Stimulated activated CD8-positive, alpha-beta memory T cell treated with anti-CD3 and anti-CD28 coated beads, Interleukin-7, amount 100 ng/mL, for 48 hours (primary cell): ENCODE measurements at places on chromosomes 7 and 10.

DNA sequence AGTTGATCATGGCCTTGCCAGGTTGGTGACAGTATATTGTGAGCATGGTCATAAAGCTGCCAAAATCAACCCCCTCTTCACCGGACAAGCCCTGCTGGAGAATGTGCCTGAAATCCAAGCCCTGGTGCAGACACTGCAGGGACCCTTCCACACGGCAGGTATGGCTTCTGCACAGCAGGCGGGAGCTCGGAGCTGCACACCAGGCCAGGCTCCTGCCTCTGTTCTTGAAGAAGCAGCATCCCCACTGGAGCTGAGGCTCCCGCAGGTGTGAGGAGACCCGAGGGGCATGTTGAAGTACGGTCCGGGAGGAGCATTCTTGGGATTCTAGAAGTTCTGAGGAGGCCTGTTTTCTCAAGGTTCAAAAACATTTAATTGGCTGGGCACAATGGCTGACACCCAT, 12.7 kb downstream of the DHTKD1 start:
- no peak for DNase-seq

- no peak for DNase-seq
Measured at GRCh38 chr10:119395280-119396007, 147.1 kb downstream of the RGS10 start.

- no peak for DNase-seq
Measured at GRCh38 chr10:11317936-11318670, 293.3 kb downstream of the USP6NL start.

DNA sequence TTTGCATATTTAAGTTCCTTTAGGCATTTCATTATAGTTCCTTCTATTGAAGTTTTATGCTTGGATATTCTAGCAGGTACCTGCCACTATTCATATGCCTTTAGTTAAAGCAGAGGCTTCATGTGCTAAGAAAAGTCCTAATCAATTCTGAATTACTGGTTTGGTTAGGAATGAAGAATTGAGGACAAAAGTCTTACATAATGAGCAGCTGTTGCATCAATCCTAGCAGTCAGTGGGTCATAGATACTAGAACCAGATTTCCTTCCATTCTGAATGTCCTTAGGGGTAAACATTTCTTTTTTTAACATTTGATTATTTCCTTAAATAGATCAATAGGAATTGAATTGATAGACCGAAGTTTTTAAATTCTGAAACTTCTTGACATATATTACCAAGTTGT, 59.2 kb downstream of the CDK13 start:
- DNase-seq, result no peak

GRCh38 chr7:100835903-100836811, 8.8 kb upstream of the EPHB4 start:
- no peak for DNase-seq

DNA sequence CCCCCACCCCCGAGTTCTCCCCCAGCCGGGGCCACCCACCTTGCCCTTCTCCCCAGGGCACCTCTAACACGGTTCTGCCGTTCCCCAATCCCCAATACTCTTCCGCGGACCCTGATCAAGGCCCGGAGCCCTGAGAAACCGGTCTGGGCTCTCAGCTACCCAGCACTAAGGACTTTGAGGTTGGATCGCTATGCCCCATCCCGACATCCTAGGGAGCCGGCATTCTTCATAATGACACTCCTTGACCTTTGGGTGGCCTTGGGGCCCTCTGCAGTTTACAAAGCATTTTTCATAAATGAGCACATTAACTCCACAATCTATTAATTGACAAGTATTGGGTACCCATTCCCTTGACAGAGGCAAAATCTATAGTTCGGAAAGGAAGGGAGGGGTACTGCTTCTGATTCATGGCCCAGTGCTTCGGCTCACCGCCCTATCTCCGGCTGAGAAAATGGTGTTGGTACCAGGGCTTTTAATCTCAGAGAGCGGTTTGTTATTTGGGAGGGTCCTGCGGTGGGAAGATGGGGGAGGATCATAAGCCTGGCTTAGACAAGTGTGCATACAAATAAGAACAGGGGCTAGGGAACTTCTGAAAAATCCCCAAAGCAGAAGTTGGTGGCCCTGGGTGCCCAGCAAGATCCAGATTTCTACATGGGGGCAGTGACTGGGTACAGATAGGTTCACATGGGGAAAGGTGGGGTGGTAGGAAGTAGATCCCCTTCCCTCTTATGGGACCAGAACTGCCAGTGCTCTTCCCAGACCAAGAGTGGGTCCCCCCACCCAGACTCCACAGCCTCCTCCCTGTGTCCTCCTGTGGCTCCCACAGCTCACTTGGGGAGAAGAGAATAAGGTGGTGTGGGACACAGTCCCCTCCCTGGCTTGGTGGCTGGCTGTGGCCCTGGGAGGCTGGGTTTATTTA, 3.2 kb downstream of the IMPDH1 start:
- no peak for DNase-seq

GRCh38 chr10:131849591-131850382, 51.0 kb upstream of the PPP2R2D start:
- no peak for DNase-seq

- DNase-seq, result no peak
Measured at GRCh38 chr10:124625831-124626238, 118.3 kb downstream of the FAM53B start.

DNA sequence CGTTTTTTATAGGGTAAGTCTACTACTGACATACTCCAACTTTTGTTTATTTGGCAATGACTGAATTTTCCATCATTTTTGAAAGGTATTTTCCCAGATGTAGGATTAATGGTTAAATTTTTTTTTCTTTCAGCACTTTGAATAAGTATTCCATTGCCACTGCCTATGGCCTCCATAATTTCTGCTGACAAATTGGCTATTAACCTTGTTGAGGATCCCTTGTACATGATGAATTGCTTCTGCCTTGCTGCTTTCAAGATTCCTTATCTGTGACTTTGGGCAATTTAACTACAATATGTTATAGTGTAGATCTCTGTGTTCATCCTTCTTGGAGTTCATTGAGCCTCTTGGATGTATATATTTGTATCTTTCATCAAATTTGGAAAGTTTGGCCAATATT, 21.6 kb upstream of the VWDE start:
- no peak for DNase-seq

DNA sequence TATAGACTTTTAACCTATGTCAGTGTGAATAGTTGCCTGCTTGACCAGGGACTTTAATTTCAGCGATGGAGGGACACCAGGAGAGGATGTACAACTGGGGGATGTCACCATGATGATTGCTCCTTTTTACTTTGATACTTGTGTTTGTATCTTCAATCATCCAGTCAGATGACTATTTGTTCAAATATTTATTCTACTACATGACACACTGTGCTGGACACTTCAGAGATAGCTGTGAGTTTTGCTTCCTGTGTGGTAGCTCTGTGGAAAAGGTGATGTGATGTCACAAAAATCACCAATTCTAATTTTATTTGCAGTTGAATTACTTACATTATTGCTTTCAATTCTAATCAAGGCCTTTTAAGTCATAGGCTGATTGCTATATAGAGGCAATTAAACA, 62.7 kb upstream of the CREB5 start:
- no peak for DNase-seq

GRCh38 chr7:157564517-157565177, 227.8 kb downstream of the DNAJB6 start:
- no peak for DNase-seq

DNA sequence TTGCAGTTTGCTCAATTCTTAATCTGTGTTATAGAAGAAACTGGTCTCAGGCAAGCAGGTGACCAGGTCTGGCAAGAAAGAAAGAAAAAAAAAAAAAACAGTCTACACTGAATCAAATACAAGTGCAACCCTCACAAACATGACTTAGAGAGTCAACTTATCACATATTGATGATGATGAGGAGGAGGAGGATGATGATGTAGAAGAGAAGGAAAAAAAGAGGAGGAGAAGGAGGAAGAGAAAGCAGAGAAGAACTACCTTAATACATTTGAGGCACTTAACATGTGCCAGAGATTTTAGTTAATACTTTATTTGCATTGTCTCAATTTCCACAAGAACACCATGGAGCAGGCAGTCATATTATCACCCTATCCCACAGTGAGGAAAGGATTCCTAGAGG, 91.5 kb downstream of the GLI3 start:
- DNase-seq, result no peak

DNA sequence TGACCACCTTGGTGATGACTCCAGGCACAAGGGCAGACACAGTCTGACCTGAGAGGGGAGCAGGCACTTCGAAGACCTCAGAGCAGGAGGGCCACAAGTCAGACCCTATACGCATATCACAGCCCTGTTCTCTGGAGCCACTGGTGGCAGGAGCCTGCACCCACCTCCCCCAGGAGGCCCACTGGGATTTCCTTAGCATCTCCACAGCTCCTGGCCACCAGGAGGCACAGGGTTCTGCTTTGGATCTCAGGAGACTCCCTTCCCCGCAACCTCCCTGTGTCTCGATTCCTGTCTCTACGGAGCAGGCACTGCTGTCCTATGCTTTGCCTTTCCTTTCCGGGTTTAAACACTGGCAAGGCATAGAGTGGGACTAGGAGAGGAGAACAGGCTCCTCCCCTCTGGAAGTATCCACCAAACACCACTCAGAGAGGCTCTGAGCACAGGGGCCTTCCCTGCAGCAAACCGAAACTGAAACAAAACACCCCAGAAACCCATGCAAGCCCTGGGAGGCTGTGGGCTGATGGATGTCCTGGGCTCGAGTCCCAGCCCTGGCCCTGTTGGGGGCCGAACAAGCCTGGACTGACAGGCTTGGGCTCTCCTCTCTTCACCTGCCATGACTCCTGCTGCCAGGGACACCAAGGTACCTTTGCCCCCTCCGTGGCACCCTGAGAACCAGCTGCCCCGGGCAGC, 166.3 kb downstream of the NEURL1 start:
- peak; percentile 43 for DNase-seq

- DNase-seq, result no peak
Measured at GRCh38 chr10:42979721-42980467, 97.0 kb upstream of the RET start.

DNA sequence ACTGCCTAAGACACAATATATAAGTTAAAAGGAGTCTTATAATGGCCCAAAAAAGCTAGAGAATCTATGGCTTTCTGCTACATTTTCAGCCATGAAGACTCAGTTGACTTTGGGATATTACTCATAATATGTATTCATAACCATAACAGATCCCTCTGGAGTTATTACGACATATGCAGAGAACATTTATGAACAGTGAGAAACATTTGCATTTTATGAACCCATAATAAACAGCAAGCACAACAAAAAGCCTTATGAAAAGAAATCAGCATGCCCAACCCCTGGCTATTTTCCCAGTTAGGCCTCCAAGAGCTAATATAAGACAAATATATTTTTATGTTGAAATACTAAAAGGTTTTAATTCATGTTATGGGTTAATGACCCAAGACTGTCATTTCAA, 52.4 kb downstream of the ARMH3 start:
- DNase-seq, result no peak

DNA sequence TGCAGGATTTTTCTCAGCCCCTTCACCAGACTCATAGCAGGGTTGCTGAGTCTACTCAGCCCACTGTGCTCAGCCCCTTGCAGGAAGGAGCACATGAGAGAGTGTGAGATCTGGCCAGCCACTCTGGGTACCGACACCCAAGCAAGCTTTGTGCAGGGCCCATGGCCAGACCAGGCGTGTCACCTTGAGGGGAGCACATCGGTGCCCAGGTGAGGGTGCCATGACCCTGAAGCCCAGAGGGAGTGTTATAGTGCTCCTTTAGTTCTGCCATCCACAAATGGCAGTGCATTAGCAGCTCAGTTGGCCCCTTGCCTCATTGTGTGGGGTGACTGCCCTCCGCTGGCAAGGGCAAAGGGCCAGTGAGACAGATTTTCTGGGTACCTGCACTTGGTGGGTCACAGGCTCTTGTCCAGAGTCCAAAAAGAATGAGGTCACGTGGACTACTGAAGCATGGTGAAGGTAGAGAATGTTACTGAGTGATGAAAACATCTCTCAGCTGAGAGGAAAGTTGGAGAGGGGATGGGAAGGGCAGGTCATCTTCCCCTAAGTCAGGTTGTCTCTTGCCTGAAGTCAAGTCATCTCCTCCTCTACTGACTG, 181.8 kb downstream of the MACC1 start:
- DNase-seq, result no peak

DNA sequence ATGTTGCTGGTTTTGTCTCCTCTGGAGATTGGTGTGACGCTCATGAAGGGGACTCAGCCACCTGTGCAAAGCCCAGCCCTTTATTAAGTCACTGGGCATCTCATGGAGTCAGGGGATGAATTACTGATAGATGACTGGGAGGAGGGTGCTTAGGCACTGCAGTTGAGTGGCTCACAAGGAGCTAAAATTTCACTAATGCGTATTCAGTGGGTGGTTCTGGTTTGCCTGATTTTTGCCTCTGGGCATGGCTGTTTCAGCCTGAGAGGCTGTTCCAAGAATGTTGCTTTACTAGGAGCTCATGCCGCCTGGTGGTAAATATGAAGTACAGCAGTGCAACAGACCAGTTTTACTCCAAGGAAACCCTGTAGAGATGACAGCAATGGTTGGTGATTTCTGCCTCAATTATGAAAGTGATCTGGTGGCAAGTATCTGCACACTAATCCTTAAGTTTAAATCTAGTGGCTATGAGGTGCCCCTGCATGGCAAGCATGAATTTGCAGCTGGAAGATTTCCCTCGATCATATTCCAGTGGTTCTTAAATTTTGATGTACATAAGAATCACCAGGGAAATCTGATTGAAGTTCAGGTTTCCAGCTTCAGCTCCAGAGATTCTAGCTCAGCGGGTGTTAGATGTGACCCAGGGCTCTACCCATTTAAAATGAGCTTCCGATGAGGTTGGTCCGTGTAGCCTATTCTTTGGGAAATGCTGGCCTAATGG, 19.9 kb downstream of the ACTA2 start:
- DNase-seq, result no peak

DNA sequence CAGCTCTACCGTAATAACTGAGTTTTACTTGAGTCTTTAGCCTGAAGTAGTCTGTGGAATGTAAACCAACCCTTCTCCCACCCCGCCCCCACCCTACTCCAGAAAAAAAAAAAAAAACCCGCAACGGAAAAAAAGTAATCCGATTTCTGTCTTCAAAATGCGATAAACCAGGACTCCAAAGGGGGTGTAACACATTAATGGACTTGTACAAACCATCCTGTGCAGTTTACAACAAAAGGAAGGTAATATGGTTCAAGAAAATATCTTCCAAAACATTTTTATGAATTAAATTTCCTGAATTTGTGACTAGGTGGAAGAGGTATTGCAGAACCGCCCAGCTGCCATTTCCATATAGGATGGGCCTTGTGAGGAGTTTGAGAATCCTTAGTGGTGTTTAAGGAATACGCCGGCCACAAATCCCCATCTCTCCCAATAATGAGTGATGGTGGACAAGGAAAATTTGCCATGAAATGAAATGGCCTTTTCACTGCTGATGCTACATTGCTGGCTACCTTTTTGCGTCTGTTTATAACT, 10.6 kb downstream of the SKIDA1 start:
- DNase-seq, result no peak

GRCh38 chr10:816091-816477, 115.4 kb downstream of the LARP4B start:
- DNase-seq, result no peak

DNA sequence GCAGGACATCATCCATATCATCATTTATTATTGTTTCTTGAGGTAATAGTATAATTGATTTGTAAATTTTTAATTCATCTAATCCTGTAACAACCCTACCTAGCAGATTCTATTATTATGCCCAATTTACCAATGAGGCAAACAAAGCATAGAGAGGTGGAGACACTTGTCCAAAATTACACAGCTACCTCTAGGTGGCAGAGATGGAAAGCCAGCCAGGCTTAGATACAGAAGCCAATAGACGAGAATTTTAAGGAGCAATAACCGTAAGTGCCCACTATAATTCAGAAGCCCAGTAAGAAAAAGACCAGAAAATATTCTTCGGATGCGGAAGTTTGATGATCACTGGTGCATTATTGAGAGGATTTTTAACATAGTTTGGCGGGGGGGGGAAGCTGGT, 54.0 kb downstream of the ANK3 start:
- DNase-seq, result no peak

- DNase-seq, result no peak
Measured at GRCh38 chr10:21623291-21623690, 89.3 kb downstream of the MLLT10 start.
